ENCODE measurements at places on chromosomes 6 and 20.

DNA sequence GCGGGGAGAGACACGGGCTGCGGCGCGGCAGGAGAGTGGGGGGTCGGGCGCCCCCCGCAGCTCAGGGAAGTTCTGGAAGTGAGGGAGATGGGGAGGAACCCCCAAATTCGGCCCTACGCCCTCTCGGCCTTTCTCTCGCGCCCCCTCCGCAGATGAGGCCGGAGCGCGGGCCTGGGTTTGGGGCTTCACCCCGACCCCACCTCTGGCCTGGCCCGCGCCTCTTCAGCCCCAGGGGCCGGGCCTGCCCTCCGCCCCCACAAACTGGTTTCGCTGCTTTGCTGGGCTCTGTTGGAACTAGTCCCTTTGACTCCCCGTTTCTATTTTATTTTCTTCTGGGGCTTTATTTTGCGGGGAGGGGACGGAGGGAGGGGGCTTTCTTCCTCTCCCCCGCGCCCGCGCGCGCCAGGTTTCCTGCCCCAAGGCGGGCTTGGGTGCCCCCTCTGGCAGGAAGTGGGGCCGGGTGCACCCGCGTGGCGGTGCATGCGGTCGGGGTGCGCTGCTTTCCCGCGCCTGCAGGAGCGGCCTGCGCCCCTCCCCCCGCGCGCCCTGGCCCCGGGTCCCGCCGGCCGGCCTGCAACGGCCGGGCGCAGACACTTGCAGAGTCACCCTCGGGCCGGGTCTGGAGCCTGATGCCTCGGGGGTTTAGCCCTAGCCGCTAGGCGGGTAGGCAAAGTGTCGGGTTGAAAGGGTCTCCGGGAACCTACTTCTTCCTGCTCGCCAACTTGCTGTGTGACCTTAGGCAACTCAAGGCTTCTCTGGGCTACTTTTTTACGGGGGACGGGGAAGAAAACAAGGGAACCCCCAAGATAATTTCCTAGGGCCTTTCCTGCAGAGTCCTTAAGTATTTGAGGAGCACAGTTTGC is 1.3 kb downstream of the HMGA1 start:
- DNase-seq = no peak

DNA sequence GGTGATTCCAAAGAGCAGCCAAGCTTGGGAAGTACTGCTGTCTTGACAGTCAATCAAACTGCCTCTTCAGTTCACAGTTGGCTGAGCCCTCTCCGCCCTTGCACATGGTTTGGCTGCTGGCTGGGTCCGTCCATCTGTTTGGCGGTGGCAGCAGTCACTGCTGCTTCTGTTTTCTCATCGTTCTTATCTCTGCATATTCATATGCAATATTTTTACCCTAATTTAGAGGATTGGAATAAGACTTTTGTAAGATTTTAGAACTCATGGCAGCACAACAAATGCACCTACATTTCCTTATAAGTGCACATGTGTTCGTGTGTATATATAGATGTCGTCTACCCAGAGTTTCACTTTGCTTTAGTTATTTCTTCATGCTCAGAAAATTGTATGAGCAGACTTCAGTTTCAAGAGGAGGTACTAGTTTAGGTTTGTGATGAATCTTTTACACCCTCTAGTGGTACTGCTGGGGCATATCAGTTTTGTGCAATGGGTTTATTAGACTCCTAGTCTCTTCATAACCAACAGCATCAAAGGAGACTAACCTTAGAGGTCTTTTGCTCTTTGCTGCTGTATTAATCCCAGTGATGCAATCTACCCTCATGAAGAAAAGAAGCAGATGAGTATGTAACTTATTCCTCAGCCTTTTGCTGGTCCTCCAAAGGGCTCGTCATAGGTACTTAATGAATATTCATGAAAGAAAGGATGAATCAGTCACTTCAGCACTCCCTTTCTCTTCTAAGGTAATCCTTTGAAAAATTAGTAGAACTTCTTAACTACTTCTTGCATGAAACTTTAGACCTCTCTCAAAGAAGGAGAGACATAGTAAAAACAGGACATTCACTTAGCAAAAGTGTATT is 44.3 kb downstream of the KHDC1L start:
- peak; percentile 44 for DNase-seq

DNA sequence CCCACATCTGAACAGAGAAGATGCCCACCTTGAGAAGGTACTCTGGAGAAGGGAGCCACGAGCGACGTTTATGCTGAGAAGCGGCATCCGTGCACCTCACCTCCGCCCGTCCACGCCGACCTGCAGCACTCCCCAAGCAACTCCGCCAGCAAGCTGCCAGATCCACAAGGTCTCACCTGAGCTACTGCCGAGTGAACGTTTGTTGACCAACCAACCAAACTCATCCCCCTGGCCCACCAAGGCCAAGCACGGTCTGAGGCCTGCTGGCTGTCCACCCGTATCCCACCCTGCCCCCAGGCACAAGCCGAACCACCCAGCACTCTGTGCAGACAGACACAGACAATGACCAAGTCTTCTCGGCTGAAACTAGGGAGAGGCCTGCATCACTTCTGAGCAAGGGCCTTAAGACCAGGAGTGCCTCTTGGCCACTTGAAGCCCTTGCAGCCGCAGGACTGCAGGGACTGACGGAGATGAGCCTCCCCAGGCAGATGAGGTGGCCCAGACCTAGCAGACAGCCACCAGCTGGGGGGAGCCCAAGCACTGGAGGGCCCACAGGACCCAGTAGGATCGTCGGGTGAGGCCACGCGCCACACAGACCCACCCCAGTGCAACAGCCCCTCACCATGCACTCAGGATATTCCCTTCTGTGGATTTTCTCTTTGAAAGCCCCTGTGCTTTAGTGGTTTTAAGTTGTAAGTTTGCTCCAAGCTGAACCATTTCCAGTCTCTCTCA is 12.1 kb downstream of the TAF4 start:
- no peak for DNase-seq

GRCh38 chr6:116580198-116580597 is 8.9 kb downstream of the RWDD1 start:
- no peak for DNase-seq

DNA sequence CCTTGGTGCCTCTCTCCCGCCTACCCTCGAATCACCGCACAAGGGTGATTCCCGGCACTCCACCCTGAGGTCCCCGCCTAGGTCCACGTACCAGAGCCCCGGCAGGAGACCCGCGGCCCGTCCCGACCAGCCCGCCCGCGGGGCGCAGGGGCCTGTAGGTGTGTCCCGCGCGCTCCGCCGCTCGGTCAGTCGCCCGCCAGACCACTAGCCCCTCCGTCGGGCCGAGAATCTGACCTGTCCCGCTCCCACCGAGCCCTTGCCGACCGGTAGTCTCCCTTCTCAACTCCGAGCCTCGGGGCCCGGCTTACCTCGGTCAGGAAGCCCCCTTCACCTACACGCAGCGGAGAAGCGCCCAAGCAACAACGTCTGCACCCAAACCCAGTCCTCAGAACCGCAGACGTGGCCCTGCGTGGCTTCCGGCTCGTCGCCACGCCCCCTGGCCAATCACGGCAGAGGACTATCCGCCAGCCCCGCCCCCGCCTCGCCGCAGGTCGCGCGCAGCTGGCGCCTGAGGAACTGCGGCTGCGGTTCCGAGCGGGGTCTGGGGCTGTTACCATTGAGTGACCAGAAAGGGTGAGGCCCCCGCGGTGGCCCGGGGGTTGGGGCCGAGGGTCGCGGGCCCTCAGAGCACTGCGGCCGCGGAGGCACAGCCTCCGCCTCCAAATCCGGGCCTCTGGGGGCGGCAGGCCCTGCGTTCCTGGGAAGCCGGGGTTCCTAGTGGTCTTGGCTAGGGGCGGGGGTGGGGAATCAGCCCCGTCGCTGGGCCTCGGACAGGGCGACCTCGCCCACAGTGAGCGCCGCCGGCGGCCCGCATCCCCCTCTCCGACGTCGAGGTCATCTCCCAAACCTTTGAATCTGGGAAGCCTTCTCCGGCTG is at the start of the genes PGM3 and RWDD2A:
TSS of gene PGM3 (minus strand) at position 395 of the 876 bp plus-strand sequence. CDS start 2,253 bp downstream, outside the sequence.
TSS of gene RWDD2A (plus strand) at position 487 of the 876 bp plus-strand sequence. CDS start 1,095 bp downstream, outside the sequence.
- DNase-seq = peak; percentile 80

GRCh38 chr6:158642097-158642601 is 2.4 kb downstream of the DYNLT1 start:
- no peak for DNase-seq

GRCh38 chr6:169474362-169474761 is 220.7 kb upstream of the THBS2 start:
- DNase-seq = no peak

- peak; percentile 18 for DNase-seq
Observed at GRCh38 chr6:89368107-89368506, 15.6 kb upstream of the UBE2J1 start.

GRCh38 chr6:134177753-134178160 is 125.3 kb upstream of the SLC2A12 start:
- DNase-seq = no peak

DNA sequence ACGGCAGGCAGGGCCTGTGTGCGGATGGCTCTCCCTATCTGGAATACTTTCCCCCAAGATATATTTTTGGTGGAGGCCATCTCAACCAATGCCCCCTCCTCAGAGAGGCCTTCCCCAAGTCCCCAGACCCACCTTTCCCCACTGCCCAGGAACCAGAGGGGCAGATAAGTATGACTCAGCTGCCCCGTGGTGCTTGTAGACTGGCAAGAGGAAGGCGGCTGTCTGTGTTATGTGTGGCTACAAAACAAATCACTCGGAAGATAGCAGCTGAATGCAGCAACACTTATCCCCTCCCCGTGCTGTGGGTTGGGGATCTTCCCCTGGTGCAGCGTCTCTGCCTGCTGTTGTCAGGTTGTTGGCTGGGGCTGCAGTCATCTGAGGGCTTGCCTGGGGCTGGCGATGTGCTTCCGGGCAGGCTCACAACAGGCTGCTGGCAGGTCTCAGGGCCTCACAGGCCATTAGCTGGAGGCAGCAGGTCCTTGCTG is 7.1 kb downstream of the NPEPL1 start:
- DNase-seq = no peak

- DNase-seq = no peak
Observed at GRCh38 chr20:9186396-9186795, 117.5 kb downstream of the PLCB4 start.

GRCh38 chr6:138018297-138018696 is 88.9 kb downstream of the PERP start:
- DNase-seq = no peak

GRCh38 chr6:46329568-46329967 is 158.8 kb upstream of the ENPP5 start:
- DNase-seq = no peak

- no peak for DNase-seq
Observed at GRCh38 chr6:105898286-105898685, 187.8 kb upstream of the PRDM1 start.
